Activated CD4-positive, alpha-beta T cell treated with anti-CD3 and anti-CD28 coated beads, Interleukin-2, amount 50 U/mL, for 4 hours (primary cell): ENCODE measurements at places on chromosomes 5 and 9.

DNA sequence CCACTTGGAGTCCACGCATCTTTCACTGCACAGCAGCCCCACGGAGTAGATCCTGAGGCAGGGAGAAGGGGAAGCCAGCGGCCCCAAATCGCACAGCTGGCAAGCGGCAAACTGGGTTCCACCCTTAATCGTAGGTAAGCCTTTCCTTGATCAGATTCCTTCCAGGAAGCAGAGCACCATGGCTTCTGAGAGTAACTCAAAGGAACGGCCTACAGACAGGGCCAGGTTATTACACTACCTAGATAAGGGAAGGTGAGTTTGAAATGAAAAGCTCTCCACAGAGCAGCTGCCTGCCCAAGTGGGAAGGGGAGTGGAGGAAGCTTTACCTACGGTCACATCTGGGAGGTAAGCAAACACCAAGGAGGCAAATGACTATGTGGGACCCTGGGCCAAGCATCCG lies 7.9 kb downstream of the DAP start:
- DNase-seq = no peak

- DNase-seq = no peak
Observed at GRCh38 chr5:154779105-154779504, 23.9 kb downstream of the LARP1 start.

DNA sequence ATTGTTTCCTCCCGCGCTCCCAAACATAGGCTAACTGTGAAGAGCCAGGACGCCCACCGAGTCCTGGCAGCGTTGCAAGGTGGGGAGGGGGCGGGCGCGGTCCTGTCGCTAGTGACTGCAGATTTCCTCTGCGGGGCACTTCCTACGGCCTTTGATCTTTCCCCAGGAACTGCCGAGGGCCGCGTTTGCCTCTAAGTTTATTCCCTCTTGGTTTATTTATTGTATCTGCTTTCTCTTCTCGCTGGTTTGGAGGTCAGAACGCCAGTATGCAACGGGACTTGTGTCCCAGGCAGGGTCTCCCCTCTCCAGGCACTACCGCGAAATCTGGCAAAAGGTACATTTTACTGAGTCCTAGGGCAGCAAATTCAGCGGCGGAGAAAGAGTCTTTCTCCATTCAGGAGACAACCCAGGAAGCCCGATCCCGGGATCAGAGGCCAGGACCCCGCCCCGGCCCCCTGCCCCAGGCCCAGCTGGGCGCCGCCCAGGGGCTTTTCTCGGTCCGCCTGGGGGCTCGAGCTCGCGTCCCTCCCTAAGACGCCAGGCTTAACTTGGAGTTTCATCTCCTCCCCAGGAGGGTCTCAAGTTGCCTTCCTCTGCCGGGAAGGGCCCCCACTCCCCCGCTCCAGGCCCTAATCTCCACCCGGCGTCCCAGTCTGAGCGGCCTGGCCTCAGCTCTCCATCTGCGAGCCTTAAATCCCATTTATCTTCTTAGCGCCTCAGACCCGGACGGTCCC lies 884 bp upstream of the EGFLAM start:
- no peak for DNase-seq

- DNase-seq = no peak
Observed at GRCh38 chr9:117359910-117360309, 54.9 kb downstream of the ASTN2 start.

GRCh38 chr9:125743682-125744428 lies 3.3 kb upstream of the PBX3 start:
- DNase-seq = no peak

GRCh38 chr9:17057729-17058128 lies 77.1 kb upstream of the CNTLN start:
- no peak for DNase-seq

DNA sequence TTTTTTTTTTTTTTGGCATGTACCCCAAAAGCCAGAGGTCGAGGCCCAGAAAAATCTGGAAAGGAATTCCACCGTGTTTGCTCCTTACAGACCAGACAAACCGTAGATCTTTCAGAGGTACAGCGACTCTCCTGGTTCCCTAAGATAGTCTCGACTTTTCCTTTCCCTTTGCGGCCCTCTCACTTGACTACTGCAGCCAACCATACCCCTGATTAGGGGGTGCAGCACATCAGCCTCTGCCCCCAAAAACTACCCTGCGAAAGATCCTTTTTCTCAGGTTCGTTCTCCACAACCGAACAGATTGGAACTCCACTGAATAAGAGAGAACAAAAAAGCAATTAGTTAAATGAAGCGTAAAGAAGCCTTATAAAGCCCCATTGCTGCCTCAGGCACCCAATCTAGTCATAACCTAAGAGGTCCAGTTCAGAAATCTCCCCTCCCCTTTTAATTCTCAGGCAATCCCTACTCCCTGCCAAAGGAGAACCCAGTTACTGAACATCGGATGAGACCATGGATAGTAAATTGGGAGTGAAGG lies 379 bp upstream of the TICAM2 start:
- DNase-seq = no peak
